ENCODE measurements at places on chromosomes 4 and X. TPM values are rescaled to one million over a fixed set of nuclear protein-coding genes. Genes with fewer than 3 reads are reported as not detected.

PITX2 gene
- not detected for total RNA-seq

KLB gene
- total RNA-seq: not detected

FGF2 gene
- total RNA-seq: 25.5 TPM

FGFBP1 gene
- total RNA-seq: not detected

UGT2A1 gene
- total RNA-seq: not detected

TAPT1 gene
- 36.0 TPM for total RNA-seq

RPA4 gene
- total RNA-seq: 1.1 TPM

CXCL13 gene
- not detected for total RNA-seq

GRCh38 chrX:153576961-153577360 is 22.0 kb downstream of the CCNQ start:
- no peaks in the 10 kb centered on the region for H3K27me3 ChIP-seq
- no peak overlapping the region for H3K27ac ChIP-seq
- DNase-seq: no peak
- H3K4me3 ChIP-seq: no peak overlapping the region
- H3K36me3 ChIP-seq: no peaks in the 10 kb centered on the region

- no peaks in the 10 kb centered on the region for H3K36me3 ChIP-seq
- H3K4me1 ChIP-seq: no peaks in the 10 kb centered on the region
- H3K27me3 ChIP-seq: no peaks in the 10 kb centered on the region
Observed at GRCh38 chrX:14546190-14546589, 16.9 kb downstream of the GLRA2 start.

DNA sequence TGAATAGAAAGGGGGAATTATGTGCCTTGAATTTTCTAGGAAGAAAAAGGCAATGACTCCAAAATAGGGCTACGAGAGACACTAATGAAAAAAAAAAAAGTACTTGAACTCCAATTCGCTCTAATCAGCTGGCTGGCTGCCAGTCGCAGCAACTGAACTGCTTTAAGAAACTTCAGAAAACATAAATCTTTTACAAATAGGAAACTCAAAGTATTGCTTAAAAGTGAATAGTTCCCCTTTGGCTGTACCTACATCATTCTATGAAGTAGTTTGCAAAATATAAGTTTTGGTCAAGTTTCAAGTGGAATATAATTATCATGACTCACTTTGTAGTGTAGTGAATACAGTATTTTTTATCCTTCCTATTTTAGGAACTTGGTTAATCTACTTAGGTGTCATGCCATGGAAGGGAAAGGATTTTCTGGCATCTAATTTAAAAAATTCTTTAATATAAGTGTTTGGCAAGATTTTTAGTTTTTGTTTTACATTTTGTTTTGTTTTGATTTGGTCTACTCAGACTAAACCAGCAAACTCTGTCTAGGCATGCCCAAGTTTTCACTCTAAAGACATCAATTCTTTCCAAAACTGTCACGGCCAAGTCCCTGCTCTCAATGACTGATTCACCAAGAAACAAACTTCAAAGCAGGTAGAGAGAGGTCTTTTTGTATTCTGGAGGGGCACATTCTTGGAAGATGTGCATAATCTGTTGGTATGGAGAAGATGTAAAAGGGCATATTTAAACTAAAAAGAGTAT is 382.4 kb upstream of the GALNT7 start:
- H3K4me3 ChIP-seq: no peak overlapping the region
- H3K4me1 ChIP-seq: peaks cover 13% of the 10 kb centered on the region
- H3K36me3 ChIP-seq: no peaks in the 10 kb centered on the region
- H3K27me3 ChIP-seq: no peaks in the 10 kb centered on the region
- DNase-seq: no peak
- no peak overlapping the region for H3K27ac ChIP-seq

GRCh38 chr4:174036111-174036510 is 247.4 kb downstream of the FBXO8 start:
- H3K27me3 ChIP-seq: no peaks in the 10 kb centered on the region
- H3K4me1 ChIP-seq: peaks cover 10% of the 10 kb centered on the region
- H3K27ac ChIP-seq: no peak overlapping the region
- no peaks in the 10 kb centered on the region for H3K36me3 ChIP-seq
- DNase-seq: no peak
- H3K4me3 ChIP-seq: no peak overlapping the region

DNA sequence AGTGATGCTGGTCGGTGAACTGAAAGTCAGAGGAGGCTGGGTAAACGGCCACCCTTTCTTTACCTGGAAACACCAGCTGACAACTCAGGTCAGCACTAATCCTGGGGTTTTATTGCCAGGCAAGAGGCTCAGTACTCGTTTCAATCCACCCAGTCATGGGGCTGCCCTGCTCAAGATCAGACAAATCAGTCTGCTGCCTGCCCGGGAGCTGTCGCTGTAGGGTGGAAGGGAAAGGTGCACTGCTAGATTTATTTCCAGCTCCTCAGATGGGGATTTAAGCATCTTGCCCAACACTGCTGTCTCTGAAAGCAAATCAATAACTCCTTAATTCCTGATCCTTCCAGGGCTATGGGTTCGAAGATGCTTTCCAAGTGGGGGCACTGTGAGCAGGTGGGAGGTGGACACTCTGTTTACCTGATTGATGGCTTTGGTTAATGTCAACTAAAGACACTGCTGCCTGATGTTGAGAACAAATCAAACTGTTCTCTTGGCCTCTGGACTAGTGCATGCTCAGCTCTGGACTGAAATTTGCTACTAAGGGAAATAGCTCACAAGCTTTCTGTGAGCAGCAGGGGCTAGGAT is 59.3 kb downstream of the PHKA2 start:
- DNase-seq: no peak
- H3K27ac ChIP-seq: no peak overlapping the region
- no peak overlapping the region for H3K4me3 ChIP-seq
- H3K4me1 ChIP-seq: no peaks in the 10 kb centered on the region
- no peaks in the 10 kb centered on the region for H3K27me3 ChIP-seq
- H3K36me3 ChIP-seq: no peaks in the 10 kb centered on the region

DNA sequence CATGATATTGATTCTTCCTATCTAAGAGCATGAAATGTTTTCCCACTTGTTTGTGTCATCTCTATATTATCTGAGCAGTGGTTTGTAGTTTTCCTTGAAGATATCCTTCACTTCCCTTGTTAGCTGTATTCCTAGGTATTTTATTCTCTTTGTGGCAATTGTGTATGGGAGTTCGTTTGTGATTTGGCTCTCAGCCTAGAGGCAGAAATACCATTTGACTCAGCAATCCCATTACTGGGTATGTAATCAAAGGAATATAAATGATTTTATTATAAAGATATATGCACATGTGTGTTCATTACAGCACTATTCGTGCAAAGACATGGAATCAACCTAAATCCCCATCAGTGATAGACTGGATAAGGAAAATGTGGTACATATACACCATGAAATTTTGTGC is 172.7 kb upstream of the IL15 start:
- H3K4me3 ChIP-seq: no peak overlapping the region
- H3K36me3 ChIP-seq: no peaks in the 10 kb centered on the region
- no peaks in the 10 kb centered on the region for H3K4me1 ChIP-seq
- H3K27me3 ChIP-seq: no peaks in the 10 kb centered on the region
- DNase-seq: no peak
- H3K27ac ChIP-seq: no peak overlapping the region

DNA sequence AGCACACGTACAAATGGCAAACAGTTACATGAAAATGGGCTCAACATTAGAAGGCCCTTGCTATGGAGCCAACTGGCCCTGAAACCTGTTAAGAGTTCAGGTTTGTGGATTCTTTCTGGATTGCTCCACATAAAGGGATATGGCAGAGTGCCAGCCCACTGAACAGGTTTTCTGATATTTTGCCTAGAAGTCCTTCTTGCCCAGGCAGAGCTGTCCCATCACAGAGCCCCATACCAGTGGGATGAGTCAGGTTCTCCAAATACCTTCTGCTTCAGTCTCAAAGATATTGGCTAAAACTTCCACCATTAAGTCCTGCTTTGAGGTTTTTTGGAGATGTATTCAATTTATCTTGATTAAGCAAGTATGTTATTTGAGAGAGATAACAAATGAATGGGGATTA is 146.8 kb upstream of the IL1RAPL2 start:
- no peaks in the 10 kb centered on the region for H3K36me3 ChIP-seq
- no peak overlapping the region for H3K27ac ChIP-seq
- no peak for DNase-seq

DNA sequence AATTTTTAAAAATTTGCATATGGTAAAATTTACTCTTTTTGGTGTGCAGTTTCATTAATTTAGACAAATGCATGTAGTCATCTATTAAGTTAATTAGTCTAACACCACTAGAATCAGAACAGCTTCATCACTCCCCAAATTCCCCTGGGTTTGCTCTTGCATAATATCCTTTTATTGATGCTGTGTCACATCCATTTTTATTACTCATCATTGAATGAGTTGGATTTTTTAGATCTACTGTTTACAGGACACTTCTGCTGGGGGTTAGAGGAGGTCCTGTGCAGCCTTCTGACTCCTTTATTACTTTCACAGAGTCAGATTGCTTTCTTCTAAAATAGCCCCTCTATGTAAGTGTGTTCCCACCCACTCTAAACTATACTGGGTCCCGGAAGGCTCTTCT is 65.9 kb downstream of the MTHFD2L start:
- no peak for DNase-seq
- H3K27ac ChIP-seq: no peak overlapping the region
- no peaks in the 10 kb centered on the region for H3K27me3 ChIP-seq
- no peak overlapping the region for H3K4me3 ChIP-seq
- no peaks in the 10 kb centered on the region for H3K36me3 ChIP-seq

DNA sequence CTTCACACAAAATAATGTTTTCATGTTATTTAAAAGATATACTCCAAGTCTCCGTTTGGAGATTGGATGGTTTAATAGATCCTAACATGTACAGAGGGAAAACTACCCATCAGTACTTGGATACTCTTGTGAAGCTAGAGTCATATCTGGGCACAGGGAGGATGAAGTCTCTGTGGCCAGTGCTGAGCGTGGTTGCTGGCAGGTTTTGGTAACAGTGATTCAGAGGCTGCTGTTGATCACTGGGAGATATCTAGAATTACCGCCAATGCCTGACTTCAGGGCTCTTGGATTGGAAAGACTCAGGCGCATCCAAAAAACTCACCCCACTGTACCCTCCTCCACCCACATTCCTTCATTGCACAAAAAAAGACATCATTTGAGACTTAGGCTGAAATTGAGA is 107.2 kb upstream of the PGRMC2 start:
- no peak overlapping the region for H3K4me3 ChIP-seq
- no peak for DNase-seq
- H3K27me3 ChIP-seq: no peaks in the 10 kb centered on the region
- no peaks in the 10 kb centered on the region for H3K36me3 ChIP-seq
- peaks cover 32% of the 10 kb centered on the region for H3K4me1 ChIP-seq

DNA sequence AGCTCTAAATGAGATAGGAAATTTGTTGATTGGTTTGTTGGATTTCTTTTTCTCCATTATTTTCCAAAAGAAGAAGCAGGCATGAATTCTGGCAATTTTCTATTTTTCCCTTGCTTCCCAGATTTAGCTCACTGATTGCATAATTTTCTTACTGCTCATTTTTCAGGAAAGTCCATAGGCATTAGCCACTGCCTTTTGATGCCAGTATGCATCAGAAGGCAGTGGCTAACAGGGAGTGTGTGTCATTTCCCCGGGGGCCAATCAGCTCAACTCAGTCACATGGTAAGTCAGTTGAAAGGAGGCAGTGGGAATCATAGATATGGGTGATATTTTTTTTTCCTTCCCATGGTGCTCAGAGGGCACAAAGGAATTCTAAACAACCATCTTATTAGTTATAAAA is 156.7 kb downstream of the TRIML1 start:
- no peaks in the 10 kb centered on the region for H3K27me3 ChIP-seq
- no peak overlapping the region for H3K4me3 ChIP-seq
- no peaks in the 10 kb centered on the region for H3K36me3 ChIP-seq

GRCh38 chr4:57191523-57192034 is 81.4 kb upstream of the IGFBP7 start:
- no peak overlapping the region for H3K27ac ChIP-seq
- no peak for DNase-seq
- H3K4me3 ChIP-seq: no peak overlapping the region
- no peaks in the 10 kb centered on the region for H3K36me3 ChIP-seq
- no peaks in the 10 kb centered on the region for H3K27me3 ChIP-seq

DNA sequence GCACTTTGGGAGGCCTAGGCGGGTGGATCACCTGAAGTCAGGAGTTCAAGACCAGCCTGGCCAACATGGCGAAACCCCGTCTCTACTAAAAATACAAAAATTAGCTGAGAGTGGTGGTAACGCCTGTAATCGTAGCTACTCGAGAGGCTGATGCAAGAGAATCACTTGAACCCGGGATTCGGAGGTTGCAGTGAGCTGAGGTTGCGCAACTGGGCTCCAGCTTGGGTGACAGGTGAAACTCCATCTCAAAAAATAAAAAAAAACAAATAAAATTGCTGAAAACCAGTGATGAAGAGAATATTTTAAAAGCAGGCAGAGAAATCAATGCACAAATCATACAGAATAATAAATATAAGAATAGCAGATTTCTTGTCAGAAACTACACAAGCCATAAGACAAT is 129.3 kb downstream of the SLIT2 start:
- H3K4me3 ChIP-seq: no peak overlapping the region
- H3K36me3 ChIP-seq: no peaks in the 10 kb centered on the region
- H3K27ac ChIP-seq: no peak overlapping the region
- no peaks in the 10 kb centered on the region for H3K4me1 ChIP-seq
- no peaks in the 10 kb centered on the region for H3K27me3 ChIP-seq

DNA sequence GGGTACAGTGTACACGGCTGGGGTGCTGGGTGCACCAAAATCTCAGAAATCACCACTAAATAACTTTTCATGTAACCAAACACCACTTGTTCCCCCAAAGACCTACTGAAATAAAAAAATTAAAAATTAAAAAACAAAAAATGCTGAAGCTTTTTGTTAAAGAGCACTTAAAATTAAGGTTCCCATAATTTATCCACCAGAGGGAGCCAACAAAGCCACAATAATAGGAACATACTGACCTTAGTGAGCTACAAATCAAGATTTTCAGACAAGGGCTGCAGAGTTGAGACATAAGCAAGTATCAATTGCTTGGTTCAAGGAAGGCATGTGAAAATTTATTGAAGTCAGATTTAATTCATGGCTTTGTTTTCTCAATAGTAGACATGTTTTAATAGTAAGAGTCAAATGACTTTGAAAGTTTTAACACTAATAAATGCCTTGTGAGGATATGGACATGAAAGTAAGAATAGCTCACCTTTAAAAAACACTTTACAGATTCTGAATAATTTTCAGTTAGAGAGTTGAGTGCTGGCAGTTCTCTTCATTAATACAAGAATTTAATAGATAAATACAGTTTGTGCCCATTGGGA is 43.0 kb upstream of the SCOC start:
- DNase-seq: no peak
- no peaks in the 10 kb centered on the region for H3K36me3 ChIP-seq
- no peak overlapping the region for H3K4me3 ChIP-seq

- H3K36me3 ChIP-seq: peaks cover 5% of the 10 kb centered on the region
- H3K27me3 ChIP-seq: no peaks in the 10 kb centered on the region
- DNase-seq: no peak
- no peak overlapping the region for H3K27ac ChIP-seq
- no peak overlapping the region for H3K4me3 ChIP-seq
- H3K4me1 ChIP-seq: peaks cover 18% of the 10 kb centered on the region
Observed at GRCh38 chr4:37828843-37829242, 2.4 kb downstream of the PGM2 start.

GRCh38 chr4:19579608-19580007 is 672.1 kb upstream of the SLIT2 start:
- H3K36me3 ChIP-seq: no peaks in the 10 kb centered on the region
- no peak overlapping the region for H3K27ac ChIP-seq
- H3K27me3 ChIP-seq: no peaks in the 10 kb centered on the region
- no peaks in the 10 kb centered on the region for H3K4me1 ChIP-seq
- no peak overlapping the region for H3K4me3 ChIP-seq
- no peak for DNase-seq

Measured in thoracic aorta (tissue), 2 donors.